GF-D8 (cell line): ENCODE measurements at places on chromosomes 7 and 10.

- DNase-seq: no peak
Observed at GRCh38 chr10:20995123-20995987, 98.2 kb upstream of the NEBL start.

- DNase-seq: no peak
Observed at GRCh38 chr10:129411772-129412171, 55.3 kb upstream of the MGMT start.

GRCh38 chr7:125355899-125356298 lies 426.3 kb upstream of the POT1 start:
- DNase-seq: peak; percentile 62

DNA sequence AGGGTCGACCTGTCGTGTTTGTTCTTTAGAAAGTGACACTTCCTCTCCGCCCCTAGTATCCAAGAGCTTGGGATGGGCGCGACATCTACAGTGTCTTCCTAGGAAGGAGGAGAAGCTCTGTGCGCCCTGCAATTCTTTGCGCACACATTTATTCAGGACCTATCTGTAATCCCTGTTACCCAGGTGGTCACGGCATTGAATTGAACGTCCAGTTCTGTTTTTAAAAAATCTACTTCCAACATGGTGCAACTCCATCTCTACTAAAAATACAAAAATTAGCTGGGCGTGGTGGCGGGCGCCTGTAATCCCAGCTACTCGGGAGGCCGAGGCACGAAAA lies 606 bp upstream of the LAMB1 start:
- DNase-seq: no peak

- DNase-seq: no peak
Observed at GRCh38 chr7:38291117-38291647, 17.7 kb upstream of the TARP start.

GRCh38 chr7:20213378-20213777 lies 3.8 kb downstream of the MACC1 start:
- no peak for DNase-seq

DNA sequence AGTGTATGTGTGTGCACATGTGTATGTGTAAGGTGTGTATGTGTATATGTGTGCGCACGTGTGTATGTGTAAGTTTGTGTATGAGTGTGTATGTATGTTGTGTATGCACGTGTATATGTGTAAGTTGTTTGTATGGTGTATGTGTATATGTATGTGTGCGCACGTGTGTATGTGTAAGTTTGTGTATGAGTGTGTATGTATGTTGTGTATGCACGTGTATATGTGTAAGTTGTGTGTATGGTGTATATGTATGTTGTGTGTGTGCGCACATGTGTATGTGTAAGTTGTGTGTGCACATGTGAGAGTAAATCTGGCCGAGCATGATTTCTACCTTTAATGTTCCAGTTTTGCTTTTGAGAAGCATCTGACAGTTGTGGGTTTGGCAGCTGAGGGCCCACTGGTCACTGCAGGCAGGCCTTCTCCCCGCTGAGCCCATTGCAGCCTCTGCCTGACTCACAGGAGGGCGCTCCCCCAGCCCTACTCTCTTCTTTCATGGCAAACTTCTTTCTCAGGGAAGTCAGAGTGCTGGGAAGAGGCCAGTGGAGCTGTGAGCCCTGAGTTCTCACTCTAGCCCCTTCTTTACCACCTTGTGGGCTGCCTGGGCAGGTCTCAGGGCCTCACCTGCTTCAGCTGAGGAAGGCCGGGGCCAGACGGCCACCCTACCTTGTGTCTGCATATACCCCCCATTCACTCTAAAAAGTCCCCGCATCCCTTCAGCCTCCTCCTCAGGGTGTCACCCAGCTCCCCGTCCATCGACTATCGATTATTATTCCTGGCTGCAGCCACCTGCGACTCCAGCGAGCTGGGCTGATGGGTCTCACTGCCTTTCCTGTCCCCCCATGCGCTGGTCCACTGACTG lies 11.2 kb downstream of the WDR86 start:
- no peak for DNase-seq

GRCh38 chr10:100551196-100551595 lies 15.5 kb downstream of the HIF1AN start:
- no peak for DNase-seq

DNA sequence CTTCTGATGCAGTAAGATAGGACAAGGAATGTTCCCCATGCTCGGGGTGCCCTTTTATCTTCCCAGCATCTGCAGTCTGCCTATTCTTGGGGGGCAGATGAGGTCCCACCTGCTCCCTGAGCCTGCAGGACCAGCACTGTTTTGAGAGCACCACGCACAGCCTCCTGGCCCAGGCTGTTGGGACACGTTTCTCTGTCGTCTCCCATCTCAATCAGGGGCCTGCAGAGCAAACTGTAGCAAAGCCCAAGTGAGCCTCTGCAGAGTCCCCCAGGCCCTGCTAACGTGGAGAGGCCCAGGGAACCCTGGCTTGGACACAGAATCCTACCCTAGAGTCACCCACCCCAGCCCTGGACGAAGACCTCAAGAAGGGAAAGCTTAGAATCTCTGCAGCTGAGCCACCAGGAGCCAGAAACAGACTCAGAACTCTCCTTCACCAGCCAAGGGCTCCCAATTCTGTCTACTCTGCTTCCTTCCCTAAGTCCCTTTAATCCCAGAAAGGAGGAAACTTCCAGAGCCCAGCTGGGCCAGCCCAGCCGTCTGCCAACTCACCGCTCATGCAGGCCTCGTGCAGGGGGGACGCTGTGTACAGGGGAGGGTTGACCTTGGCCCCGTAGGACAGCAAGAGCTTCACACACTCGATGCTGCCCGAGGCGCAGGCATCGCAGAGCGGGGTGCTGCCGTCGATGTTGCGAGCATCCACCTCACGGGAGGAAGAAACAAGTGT lies 15.6 kb downstream of the ASB13 start:
- DNase-seq: no peak

DNA sequence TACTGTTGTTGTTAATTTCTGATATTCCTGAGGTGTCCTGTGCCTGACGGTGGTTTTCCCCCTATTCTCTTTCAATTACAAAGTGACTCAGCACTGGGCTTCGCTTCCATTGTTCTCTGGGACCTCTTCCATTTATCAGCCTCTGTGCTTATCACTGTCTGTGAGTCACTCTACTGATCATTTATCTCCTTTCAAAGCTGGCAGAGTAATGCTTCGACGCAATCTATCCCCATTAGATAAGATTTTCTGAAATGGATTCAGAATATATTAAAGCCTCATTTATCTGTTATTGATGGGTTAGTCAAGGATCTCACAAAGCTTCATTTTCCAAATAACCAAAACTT lies 679.2 kb downstream of the SDK1 start:
- DNase-seq: no peak

DNA sequence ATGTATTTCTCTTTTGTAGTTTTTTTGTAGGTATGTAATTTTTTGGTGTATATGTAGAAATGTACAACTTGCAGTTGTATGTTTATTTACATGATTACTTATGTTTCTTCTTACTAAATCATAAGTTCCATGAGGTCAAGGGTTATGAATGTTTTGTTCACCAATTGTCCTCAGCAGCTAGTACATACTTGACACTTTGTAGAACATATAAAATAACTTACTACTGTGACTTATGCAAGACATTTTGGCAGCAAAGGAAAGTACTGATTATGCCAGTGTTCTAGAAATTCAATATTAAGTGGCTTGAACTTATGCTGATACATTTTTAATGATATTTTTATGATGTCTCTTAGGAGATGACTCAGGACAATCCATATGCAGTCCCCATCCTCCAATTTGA lies 209.6 kb downstream of the DKK1 start:
- no peak for DNase-seq

GRCh38 chr10:111128331-111129180 lies 51.7 kb downstream of the ADRA2A start:
- DNase-seq: no peak

DNA sequence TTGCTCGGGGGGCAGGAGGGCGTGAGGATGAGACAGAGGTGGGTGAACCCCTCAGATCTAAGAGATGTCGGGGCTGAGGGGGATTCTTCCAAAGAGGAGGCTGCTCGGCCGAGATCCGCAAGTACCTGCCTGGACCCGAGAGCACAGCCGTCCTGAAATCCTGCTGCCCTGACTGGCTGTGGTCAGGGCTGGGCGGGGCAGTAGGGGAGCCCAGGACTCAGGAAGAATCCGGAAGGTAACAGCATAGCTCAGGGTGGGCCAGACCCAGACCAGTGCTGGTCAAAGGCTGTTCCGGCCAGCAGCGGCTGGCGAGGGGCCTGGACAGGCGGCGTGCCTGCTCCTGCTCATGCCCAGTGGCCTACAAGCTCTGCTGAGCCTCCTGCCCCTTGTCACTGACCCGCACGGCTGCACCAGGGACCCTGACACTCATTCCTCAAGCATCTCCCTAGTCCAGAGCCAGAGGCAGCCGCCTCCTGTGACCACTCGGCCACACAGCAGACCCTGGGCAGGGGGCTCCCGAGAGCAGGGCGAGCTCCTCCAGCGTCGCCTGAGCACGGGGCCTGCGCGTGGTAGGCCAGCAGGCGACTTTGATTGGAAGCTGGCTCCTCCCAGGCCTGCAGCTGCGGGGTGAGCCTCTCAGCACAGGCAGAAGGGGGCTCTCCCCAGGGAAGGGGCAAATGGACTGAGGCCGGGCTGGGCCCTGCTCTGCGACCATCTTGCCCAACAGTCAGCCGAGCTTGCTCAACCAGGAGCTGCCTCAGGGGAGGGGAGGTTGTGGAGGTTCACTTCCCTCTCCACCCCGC lies 3.1 kb upstream of the ADAP1 start:
- DNase-seq: peak; percentile 71

- no peak for DNase-seq
Observed at GRCh38 chr10:5574642-5575131, 49.9 kb downstream of the CALML3 start.

DNA sequence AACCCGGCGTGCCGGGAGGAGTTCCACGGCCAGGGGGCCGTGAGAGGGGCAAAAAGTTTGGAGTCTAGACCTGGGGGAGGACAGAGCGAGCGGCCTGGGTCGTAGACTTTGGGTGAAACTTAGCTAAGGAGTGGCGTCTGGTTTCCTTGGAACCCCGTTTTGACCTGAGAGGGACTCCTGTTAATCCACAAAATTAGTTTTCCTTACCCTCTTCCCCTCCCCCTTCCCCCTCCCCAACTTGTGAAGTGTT lies 574 bp downstream of the MARCHF5 start:
- DNase-seq: no peak

- no peak for DNase-seq
Observed at GRCh38 chr10:14022052-14022451, 308.7 kb downstream of the FRMD4A start.

DNA sequence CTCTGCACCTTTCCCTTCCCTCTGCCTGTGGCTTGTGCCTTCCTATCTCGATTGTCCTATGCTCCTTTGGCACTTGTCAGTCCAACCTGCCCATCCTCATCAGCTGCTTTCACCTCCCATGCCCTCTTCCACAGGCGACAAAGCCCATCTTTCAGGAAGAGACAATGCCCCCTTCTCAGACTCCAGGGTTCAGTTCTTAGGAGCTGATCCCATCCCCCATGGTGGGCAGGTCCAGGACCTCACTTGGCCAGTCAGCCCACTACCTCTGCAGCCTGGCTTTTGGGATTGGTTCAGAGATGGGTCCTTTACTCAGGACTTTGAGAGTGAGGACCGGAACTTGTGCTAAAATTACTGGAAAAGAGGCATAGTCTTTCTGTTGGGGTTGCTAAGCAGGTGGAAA lies 74.0 kb upstream of the NANOS1 start:
- no peak for DNase-seq

DNA sequence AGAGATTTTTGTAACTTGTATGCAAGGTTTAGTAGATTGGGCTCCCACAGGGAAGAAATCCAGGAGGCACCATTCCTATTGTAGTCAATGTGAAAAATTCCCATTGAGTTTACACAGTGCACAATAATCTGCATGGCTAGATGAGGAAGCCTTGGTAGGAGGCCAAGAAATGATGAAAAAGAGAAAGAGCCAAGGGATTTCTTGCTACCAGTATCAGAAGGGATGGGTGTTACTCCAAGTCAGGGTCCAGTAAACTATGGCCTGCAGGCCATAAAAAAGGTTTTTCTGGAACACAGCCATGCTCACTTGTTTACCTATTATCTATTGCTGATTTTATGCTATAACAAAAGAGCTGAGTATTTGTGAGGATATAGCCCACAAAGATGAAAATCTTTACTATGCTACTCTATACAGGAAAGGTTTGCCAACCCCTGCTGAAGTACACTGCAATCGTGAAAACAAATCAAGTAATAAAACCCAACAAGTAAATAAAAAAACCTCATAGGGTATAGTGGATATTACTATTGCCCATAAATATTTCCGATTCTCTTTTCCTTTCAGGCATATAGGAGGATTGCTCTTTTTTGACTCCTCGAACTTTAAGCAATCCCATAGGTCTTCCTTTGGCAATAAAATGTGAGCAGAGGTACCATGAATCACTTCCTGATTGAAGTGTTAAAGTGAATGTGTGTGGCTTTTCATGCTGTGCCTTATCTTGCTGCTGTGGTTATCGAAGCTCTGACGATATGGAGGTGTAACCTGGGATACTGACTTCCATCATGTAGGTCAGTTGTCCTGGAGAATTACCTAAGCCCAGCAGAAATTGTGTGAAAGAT lies 256.3 kb upstream of the MAGI2 start:
- no peak for DNase-seq

- no peak for DNase-seq
Observed at GRCh38 chr10:11057994-11058393, 40.3 kb downstream of the CELF2 start.

DNA sequence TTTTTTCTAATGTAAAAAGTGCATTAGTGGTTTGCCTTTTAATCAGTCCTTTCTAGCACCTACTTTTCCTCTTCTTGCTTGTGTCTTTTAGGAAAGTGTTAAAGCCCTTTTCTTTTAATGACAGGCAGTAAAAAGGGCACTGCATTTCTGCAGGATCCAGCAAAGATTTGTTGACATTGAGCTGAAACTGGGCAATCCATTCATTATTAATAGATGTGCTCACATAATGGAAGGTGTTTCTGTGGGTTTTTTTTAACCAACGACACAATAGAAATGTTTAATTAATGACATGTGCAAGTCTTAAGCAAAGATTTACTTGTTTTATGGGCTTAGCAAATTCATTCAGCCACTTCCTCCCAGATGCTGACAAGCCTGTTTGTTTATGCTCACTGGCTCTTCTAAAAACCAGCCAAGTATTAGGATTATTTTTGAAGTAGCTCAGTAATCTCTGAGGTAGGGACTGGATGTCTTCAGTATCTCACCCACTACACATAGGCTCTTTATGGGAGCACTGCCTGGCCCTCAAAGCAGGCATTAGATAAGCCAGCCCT lies 1201.1 kb downstream of the SORCS1 start:
- DNase-seq: no peak

GRCh38 chr10:124091646-124092249 lies 1.6 kb downstream of the CHST15 start:
- no peak for DNase-seq

- DNase-seq: no peak
Observed at GRCh38 chr10:30154561-30154960, 95.2 kb upstream of the JCAD start.

- DNase-seq: no peak
Observed at GRCh38 chr7:150715738-150716137, 675 bp upstream of the GIMAP1 start.

GRCh38 chr10:7906128-7906527 lies 87.8 kb downstream of the TAF3 start:
- DNase-seq: no peak

- DNase-seq: no peak
Observed at GRCh38 chr7:138876326-138876725, 78.3 kb upstream of the ATP6V0A4 start.
